ENCODE measurements at places on chromosomes 11 and 22. TPM values are rescaled to one million over a fixed set of nuclear protein-coding genes. Genes with fewer than 3 reads are reported as not detected.

Gene ANO9
- total RNA-seq = 21.9 TPM

Gene LUZP2
- total RNA-seq = not detected

Gene RIN1
- 0.75 TPM for total RNA-seq

Gene DGCR6
- 1.5 TPM for total RNA-seq

Gene SLC22A25
- total RNA-seq = not detected

Gene OR52H1
- total RNA-seq = not detected

Gene APLNR
- total RNA-seq = not detected

Gene WBP2NL
- 0.42 TPM for total RNA-seq

Gene TMEM45B
- 0.31 TPM for total RNA-seq

Gene DENND6B
- 4.3 TPM for total RNA-seq

Gene TREH
- total RNA-seq = not detected

Gene OR52N4
- total RNA-seq = 0.21 TPM

Gene SLC43A1
- 36.3 TPM for total RNA-seq

Gene LINC01488
- not detected for total RNA-seq

Gene NXPE4
- total RNA-seq = not detected

Gene C11orf65
- 0.80 TPM for total RNA-seq

Gene GGTLC2
- not detected for total RNA-seq

Gene TPCN2
- 12.7 TPM for total RNA-seq

Gene SHANK3
- 0.04 TPM for total RNA-seq

Gene CHCHD10
- 191 TPM for total RNA-seq

Gene RFPL3
- total RNA-seq = not detected

Gene JAML
- 305 TPM for total RNA-seq

Gene SCGB1A1
- total RNA-seq = not detected

Gene PTPRJ
- total RNA-seq = 26.2 TPM

Gene SPDYC
- not detected for total RNA-seq

Gene KCNK7
- 0.46 TPM for total RNA-seq

Gene BTBD10
- total RNA-seq = 22.5 TPM

Gene GGT5
- not detected for total RNA-seq

Gene MMP27
- not detected for total RNA-seq

Gene ACTN3
- total RNA-seq = 0.08 TPM

Gene PRG3
- total RNA-seq = not detected

Gene PANX3
- not detected for total RNA-seq

Gene MFNG
- total RNA-seq = 191 TPM

Gene TRAF6
- total RNA-seq = 10.9 TPM

Gene SPTBN2
- 0.96 TPM for total RNA-seq

Gene MUC2
- total RNA-seq = not detected

Gene CHORDC1
- 114 TPM for total RNA-seq

Gene WNT11
- total RNA-seq = 0.38 TPM

Gene POTEH
- not detected for total RNA-seq

Gene FAM181B
- not detected for total RNA-seq
